Liver (tissue), 10 donors: ENCODE measurements at places on chromosomes 4 and X. TPM values are rescaled to one million over a fixed set of nuclear protein-coding genes. Genes with fewer than 3 reads are reported as not detected.

Gene DCK
- total RNA-seq: 55.9 TPM

Gene STPG2
- 0.67 TPM for total RNA-seq

Gene CXCL3
- total RNA-seq: 0.75 TPM

Gene BRS3
- total RNA-seq: not detected

Gene STBD1
- total RNA-seq: 18.9 TPM

Gene IL13RA2
- 3.4 TPM for total RNA-seq

Gene CITED1
- not detected for total RNA-seq

Gene SLC16A2
- 10.0 TPM for total RNA-seq

Gene PRR27
- not detected for total RNA-seq

Gene KCND1
- total RNA-seq: 0.28 TPM

Gene SPANXN3
- total RNA-seq: not detected

Gene MAGED4
- 10.2 TPM for total RNA-seq

Gene ABCG2
- total RNA-seq: 23.6 TPM

Gene C1QTNF7
- total RNA-seq: 0.51 TPM

Gene ZNF674
- total RNA-seq: 2.2 TPM

Gene ATP1B4
- total RNA-seq: not detected

Gene CHIC2
- total RNA-seq: 26.2 TPM

Gene ARHGAP24
- total RNA-seq: 15.2 TPM

Gene MAOB
- 34.0 TPM for total RNA-seq

Gene ANXA3
- 16.4 TPM for total RNA-seq

Gene ATP2B3
- total RNA-seq: not detected

Gene SCML2
- 7.2 TPM for total RNA-seq

Gene TMEM144
- 2.8 TPM for total RNA-seq

Gene TRIM61
- total RNA-seq: 1.4 TPM
